NCI-H1417 (cell line): ENCODE measurements at places on chromosomes 1 and 21.

GRCh38 chr1:10173582-10173981 is 36.8 kb upstream of the KIF1B start:
- DNase-seq: no peak

- DNase-seq: no peak
Observed at GRCh38 chr1:201026234-201026633, 2.7 kb upstream of the KIF21B start.

DNA sequence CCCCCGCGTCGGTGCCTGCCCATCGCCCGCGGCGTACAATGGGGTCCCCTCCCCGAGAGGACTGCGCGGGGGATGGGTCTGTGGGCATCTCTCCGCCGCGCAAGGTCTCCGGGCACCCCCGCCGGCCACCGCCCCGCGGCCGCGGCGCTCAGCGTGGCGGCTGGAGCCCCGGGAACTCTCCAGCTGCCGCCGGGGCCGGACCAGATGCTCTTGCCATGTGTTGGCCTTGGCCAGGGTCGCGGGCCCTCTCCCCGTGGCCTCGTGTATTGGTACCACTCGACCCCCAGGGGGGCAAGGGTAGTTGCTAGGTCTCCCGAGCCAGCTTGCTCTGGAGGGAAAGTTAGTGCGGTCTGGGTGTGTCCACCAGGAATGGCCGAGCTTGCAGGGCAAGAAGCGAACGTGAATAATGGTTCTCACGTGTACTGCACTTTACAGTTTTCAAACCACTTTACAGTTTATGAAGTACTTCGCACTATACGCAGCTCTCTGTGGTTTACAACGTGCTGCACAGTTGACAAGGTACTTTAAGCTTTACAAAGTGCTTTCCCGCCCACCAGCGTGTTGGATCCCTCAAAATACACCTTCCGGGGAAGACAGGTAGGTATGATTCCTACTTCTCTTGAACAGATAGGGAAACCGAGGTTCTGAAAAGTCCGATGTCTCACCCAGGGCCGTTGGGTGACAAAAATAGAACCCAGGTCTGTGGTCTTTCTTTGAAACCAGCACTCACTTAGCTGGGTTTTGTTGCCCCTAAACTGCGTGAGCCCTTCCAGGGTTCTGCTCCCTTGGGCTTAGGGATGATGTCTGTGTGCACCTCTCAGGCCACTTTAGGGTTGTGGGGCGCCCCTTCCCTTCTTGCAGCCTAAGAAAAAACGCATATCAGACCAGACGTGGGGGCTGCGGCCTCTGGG is 1.2 kb downstream of the EPHB2 start:
- DNase-seq: peak; percentile 39

DNA sequence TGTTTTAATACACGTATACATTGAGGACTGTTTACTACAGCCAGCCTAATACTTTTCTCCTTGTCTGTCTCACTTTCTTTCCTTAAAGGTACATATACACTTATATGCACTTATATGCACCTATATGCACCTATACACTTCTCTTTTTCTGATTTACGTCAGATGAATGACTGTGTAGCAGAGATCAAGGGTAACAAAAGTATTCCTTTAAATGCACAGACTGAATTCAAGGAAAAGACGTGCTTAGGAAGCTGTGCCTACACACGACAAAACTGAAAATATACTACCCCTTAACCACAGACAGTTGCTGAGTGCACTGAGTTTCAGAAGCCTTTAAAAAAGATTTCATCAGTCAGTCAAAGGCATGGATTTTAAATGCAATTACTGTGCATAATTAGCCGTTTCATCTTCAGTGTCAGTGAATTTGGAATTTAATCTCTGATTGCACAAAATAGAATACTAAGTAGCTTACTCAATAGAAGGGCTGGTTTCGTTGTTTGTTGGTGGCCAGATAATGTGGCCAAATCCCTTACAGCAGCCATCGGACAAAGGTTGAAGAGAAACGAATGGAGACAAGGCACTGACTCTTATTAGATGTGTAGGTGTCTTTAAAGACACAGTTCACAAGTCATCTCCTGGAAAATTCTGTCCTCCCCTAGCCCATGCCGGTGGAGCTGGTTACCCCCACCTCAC is 38.3 kb upstream of the TARBP1 start:
- no peak for DNase-seq

GRCh38 chr1:7400566-7400965 is 370.5 kb upstream of the VAMP3 start:
- DNase-seq: no peak
